ENCODE measurements at places on chromosomes 11 and 22.

DNA sequence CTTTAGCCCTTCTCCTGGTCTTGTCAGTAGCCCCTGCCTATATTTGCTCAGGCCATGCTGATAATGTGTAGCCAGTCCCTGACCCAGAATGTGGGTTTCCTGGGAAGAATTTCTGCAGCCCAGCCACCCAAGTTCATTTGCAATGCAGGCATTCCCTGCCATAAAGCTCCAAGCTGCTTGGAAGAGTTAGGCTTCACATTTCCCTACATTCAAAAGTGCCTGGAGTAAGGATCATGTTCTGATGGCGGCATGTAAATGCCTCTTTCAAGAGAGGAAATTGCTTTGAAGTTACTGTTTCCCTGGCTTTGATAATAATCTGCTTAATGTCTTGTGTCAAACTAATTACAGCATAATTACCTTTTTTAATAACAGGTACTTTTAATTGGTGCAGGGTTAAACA is 266.1 kb downstream of the MIAT start:
- no peak for DNase-seq

- DNase-seq, result peak; percentile 86
Observed at GRCh38 chr11:10307400-10308200, 2.7 kb downstream of the ADM start.

- no peak for DNase-seq
Observed at GRCh38 chr11:118401880-118402590, 629 bp downstream of the ATP5MG start.

DNA sequence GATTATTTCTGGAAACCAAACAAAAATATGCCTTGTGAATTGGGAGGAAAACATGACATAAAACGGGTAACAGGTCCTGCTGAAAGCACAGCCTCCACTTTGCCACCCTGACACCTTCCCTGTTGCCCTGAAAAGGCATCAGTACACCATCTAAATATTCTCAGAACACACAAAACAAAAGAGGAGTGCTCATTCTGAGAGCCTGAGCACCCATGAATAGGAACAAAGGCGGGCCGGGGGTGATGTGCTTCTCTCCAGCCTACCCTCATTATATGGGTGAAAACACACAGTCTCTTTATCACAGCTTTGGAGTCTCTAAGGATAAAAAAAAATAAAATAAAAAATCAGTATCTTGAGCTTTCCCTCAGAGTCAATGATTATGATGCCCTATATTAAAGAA is 19.7 kb downstream of the SCUBE2 start:
- no peak for DNase-seq

GRCh38 chr11:33743291-33743690 is 7.1 kb upstream of the CD59 start:
- no peak for DNase-seq

- DNase-seq, result no peak
Observed at GRCh38 chr11:116742104-116742503, 30.7 kb downstream of the BUD13 start.

DNA sequence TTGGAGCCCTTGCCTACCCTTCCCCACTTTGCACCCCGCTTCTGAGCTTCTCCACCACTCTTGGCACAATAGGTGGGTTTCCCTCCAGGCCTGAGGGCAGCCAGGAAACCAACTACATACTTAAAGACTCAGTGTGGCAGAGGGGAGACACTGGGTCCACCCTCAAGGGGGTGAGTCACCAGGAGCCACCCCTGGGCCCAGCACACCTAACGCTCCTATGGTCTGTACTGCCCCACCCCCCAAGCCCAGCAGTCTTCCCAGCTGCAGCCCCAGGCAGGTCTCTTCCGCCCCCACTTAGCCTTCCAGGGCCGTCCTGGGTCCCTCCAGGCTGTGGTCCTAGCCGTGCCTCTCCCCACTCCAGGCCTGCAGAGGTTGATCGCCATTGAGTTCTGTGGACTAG is 3.2 kb upstream of the TMPRSS13 start:
- DNase-seq, result peak; percentile 33

- no peak for DNase-seq
Observed at GRCh38 chr11:34632105-34632791, 11.4 kb downstream of the EHF start.

DNA sequence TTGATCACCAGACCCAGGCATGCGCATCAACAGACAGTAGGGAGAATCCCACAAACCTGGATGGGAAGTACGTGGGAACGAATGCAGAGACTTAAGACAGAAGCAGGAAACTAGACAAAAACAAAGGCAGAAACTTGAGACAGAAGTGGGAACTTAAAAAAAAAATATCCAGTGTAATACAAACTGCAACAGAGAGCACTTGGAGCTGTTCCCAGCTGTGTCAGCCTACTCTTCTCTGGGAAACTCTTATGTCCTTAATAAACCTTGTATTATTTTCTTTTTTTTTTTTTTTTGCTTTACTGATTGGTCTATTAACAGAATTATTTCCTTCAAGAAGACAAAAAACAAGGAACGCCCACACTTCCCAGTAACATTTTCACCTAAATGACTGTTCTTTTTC is 1818.1 kb upstream of the RAG2 start:
- DNase-seq, result no peak

- no peak for DNase-seq
Observed at GRCh38 chr22:45632791-45633515, 38.7 kb upstream of the ATXN10 start.

DNA sequence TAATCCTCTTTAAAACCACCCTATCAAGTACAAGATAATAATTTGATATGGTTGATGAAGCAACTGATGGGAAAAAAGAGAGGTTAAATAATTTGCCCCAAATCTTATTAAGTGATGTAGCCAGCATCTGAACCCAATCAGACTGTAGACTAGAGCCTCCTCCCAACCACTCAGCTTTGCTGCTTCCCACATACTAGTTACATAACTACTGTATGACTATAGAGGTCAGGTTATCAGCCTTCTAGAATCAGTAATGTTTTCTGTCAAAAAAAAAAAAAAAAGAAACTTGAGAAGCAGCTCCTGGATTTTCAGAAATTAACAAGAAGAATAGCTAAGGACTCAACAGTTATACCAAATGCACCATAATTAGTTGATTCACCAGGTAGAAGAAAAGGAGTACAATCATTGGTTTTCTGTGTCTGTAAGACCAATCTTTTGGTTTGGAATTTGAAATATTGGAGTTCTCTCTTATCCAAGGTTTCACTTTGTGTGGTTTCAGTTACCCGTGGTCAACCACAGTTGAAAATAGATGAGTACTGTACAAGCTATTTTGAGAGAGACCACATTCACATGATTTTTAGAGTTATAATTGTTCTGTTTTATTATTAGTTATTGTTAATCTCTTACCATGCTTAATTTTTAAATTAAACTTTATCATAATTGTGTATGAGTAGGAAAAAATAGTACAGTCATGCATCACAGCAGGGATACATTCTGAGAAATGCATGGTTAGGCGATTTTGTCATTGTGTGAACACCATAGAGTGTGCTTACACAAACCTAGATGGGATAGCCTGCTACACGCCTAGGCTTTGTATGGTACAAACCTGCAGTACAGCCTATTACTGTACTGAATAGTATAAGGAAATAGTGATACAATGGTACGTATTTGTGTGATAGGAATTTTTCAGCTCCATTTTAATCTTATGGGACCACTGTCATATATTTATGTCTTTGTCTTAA is 72.2 kb downstream of the PDHX start:
- no peak for DNase-seq

DNA sequence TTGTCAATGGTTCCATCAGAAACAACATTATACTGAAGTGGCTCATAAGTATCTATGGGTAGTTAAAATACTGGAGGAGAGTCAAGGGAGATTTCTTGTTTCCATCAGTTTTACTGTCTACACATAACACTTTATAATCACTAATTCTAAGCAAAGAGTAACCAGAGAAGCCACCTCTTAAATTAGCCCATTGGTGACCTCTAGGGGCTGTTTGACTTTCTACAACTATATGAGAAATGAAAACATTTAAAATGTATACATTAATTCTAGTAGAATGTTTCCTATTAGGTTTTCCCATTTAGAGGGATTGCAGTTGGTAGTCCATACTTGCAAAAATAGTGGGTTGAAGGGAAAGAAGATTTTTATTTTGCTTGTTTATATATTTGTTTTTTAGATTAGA is 504.3 kb downstream of the FAM181B start:
- no peak for DNase-seq

DNA sequence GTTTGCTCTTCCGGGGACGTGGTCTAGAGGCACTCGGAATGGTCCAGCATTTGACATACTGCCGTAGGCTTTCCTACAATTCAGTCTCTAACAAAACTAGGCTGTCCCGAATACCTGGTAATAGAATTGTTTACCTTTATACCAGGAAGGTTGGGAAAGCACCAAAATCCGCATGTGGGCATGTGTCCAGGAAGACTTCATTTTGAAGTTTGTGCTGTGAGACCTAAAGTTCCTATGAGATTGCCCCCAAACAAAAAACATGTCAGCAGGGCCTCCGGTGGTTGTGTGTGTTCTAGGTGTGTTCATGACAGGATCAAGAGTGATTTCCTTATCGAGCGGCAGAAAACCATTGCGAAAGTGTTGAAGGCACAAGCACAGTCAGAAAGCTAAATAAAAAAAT is 26.1 kb downstream of the HSPA8 start:
- DNase-seq, result no peak

DNA sequence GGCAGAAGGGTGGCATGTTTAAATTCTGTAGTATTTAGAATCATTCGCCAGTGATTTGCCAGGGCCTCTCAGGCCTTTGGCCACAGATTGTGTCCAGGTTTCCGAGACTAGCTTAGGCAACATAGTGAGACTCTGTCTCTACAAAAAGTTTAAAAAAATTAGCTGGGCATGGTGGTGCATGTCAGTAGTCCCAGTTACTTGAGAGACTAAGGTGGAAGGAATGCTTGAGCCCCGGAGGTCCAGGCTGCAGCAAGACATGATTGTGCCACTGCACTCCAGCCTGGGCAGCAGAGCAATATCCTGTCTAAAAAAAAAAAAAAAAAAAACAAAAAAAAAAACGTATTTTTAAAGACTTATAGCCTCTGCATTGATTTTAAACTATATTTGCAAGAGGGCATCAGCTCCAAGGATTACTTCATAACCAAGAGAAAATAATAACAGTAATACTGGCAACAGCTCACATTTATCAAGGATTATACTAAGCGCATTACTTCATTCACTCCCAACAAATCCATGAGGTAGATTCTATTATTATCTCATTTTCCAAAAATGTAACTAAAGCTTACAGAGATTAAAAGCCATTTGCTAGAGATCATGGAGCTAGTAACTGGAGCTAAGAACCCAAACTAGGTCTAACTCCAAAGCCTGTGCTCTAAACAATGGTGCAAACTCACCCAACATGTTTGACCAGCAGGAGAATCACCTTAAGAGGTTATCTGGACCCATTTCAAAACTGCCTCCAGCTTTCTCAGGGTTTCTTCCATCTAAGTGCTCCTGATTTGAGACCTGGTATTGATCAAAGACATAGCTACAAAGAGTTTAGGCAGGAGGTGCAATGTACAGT is 32.6 kb upstream of the SLC6A5 start:
- no peak for DNase-seq

GRCh38 chr11:15213471-15214231 is 98.9 kb downstream of the INSC start:
- DNase-seq, result no peak

- no peak for DNase-seq
Observed at GRCh38 chr22:31958625-31959239, 14.4 kb downstream of the YWHAH start.

GRCh38 chr11:210122-210802 is 2.8 kb downstream of the RIC8A start:
- DNase-seq, result no peak

- DNase-seq, result no peak
Observed at GRCh38 chr11:16846305-16846704, 107.9 kb downstream of the C11orf58 start.

GRCh38 chr22:23246982-23247766 is 66.9 kb downstream of the BCR start:
- DNase-seq, result no peak

- DNase-seq, result no peak
Observed at GRCh38 chr11:116700586-116701220, 72.1 kb downstream of the BUD13 start.

DNA sequence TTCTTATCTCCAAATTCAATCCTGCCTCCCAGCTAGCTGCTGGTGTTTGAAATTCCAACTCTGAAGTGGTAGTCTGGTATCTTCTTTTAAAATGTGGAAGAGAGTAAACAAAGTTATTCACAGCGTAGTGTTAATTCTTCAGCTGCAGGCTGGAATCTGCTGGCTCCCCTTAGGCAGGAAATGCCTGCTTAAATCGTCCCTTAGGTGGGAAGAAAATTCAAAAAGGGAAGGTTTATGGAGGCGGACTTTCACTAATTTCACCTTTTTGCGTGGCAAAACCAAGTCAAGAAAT is 439.0 kb upstream of the CCDC90B start:
- no peak for DNase-seq

GRCh38 chr11:130023204-130023603 is 20.6 kb upstream of the PRDM10 start:
- no peak for DNase-seq

GRCh38 chr11:33868647-33869461 is 23.0 kb downstream of the LMO2 start:
- no peak for DNase-seq

DNA sequence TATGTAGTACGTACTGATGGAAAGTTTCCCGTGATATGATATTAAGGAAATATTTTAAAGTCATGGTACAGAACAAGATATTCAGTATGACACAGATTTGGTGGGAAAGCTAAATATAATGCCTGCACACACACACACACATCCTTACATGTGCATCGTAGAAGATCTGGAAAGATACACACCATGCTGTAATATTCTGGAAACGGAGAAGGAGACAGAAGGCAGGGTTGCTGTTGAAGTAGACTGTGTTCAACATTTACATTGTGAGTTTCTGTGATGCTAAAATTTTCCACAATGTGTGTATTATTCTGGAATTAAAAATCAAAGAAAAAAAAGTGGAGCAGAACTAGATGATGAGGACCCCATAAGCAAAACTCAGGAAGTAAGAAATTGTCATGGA is 118.0 kb downstream of the RRAS2 start:
- DNase-seq, result no peak

GRCh38 chr22:37416827-37417226 is 10.5 kb downstream of the ELFN2 start:
- DNase-seq, result peak; percentile 41
